Smooth muscle cell of trachea (primary cell): ENCODE measurements at places on chromosomes 12 and 14. TPM values are rescaled to one million over a fixed set of nuclear protein-coding genes. Genes with fewer than 3 reads are reported as not detected.

LYZ gene
- not detected in 2 replicates for total RNA-seq

REM2 gene
- 0.17 and 0.29 TPM in 2 replicates for total RNA-seq

B4GALNT3 gene
- under 0.01 TPM in 1 of 2 replicates, not detected in the other for total RNA-seq

EML1 gene
- 72.9 and 163 TPM in 2 replicates for total RNA-seq

IGFBP6 gene
- total RNA-seq: 1,261 and 1,775 TPM in 2 replicates

DPPA3 gene
- not detected in 2 replicates for total RNA-seq

SELPLG gene
- total RNA-seq: 1.2 and 4.1 TPM in 2 replicates

CNIH1 gene
- 135 and 148 TPM in 2 replicates for total RNA-seq

SYNDIG1L gene
- under 0.01 and 0.15 TPM in 2 replicates for total RNA-seq

OAS2 gene
- 2.9 and 3.3 TPM in 2 replicates for total RNA-seq

CLEC1A gene
- not detected in 2 replicates for total RNA-seq

OASL gene
- total RNA-seq: 0.15 and 0.33 TPM in 2 replicates

AACS gene
- total RNA-seq: 26.1 and 31.4 TPM in 2 replicates

MGST1 gene
- total RNA-seq: 123 and 160 TPM in 2 replicates

PLEKHD1 gene
- under 0.01 TPM in 2 replicates for total RNA-seq

ABCD2 gene
- 0.17 TPM in 1 of 2 replicates, not detected in the other for total RNA-seq

IL23A gene
- total RNA-seq: 0.50 and 0.58 TPM in 2 replicates

KRT72 gene
- not detected in 2 replicates for total RNA-seq

MFAP5 gene
- 12.5 and 14.9 TPM in 2 replicates for total RNA-seq

KLRG1 gene
- total RNA-seq: 0.33 and 1.0 TPM in 2 replicates

PMCH gene
- not detected in 2 replicates for total RNA-seq

PNP gene
- 13.4 and 24.1 TPM in 2 replicates for total RNA-seq

SLCO1B3 gene
- total RNA-seq: not detected in 2 replicates

P2RX4 gene
- total RNA-seq: 14.7 and 24.9 TPM in 2 replicates

CLEC1B gene
- total RNA-seq: not detected in 2 replicates

SRRM4 gene
- under 0.01 TPM in 1 of 2 replicates, not detected in the other for total RNA-seq

PAH gene
- total RNA-seq: not detected in 2 replicates

HAL gene
- under 0.01 TPM in 2 replicates for total RNA-seq

CCDC197 gene
- not detected in 2 replicates for total RNA-seq

PAN2 gene
- total RNA-seq: 21.5 and 30.3 TPM in 2 replicates

SLC38A6 gene
- total RNA-seq: 120 and 126 TPM in 2 replicates

APAF1 gene
- 21.2 and 30.3 TPM in 2 replicates for total RNA-seq

KIF26A gene
- 0.15 and 0.33 TPM in 2 replicates for total RNA-seq

NINJ2 gene
- 0.29 and 3.3 TPM in 2 replicates for total RNA-seq

JPH4 gene
- not detected in 2 replicates for total RNA-seq

LRP6 gene
- 58.3 and 59.5 TPM in 2 replicates for total RNA-seq

EGLN3 gene
- 0.29 and 0.83 TPM in 2 replicates for total RNA-seq

C14orf119 gene
- 67.8 and 72.4 TPM in 2 replicates for total RNA-seq

C14orf132 gene
- 31.9 and 59.4 TPM in 2 replicates for total RNA-seq

MGAT4C gene
- total RNA-seq: not detected in 2 replicates

MMP19 gene
- 8.4 and 12.1 TPM in 2 replicates for total RNA-seq

EIF2S3B gene
- total RNA-seq: 0.83 and 0.87 TPM in 2 replicates

FBLN5 gene
- 49.5 and 52.9 TPM in 2 replicates for total RNA-seq

ANO2 gene
- total RNA-seq: 0.44 TPM in 1 of 2 replicates, not detected in the other

DAO gene
- not detected in 2 replicates for total RNA-seq

SUPT16H gene
- 73.8 and 89.9 TPM in 2 replicates for total RNA-seq
